Thyroid gland (tissue), 4 donors: ENCODE measurements at places on chromosomes 16 and 17. TPM values are rescaled to one million over a fixed set of nuclear protein-coding genes. Genes with fewer than 3 reads are reported as not detected.
A peak's percentile ranks its signal among the peaks of the same experiment; 100 is the strongest.

KRTAP17-1 gene
- total RNA-seq, result not detected

GFAP gene
- 2.3 TPM for total RNA-seq

KCNJ18 gene
- total RNA-seq, result not detected

CD300E gene
- total RNA-seq, result not detected

KRTAP2-1 gene
- not detected for total RNA-seq

SLC13A2 gene
- total RNA-seq, result not detected

TMEM92 gene
- total RNA-seq, result not detected

BRIP1 gene
- not detected for total RNA-seq

ABAT gene
- 48.6 TPM for total RNA-seq

DNA sequence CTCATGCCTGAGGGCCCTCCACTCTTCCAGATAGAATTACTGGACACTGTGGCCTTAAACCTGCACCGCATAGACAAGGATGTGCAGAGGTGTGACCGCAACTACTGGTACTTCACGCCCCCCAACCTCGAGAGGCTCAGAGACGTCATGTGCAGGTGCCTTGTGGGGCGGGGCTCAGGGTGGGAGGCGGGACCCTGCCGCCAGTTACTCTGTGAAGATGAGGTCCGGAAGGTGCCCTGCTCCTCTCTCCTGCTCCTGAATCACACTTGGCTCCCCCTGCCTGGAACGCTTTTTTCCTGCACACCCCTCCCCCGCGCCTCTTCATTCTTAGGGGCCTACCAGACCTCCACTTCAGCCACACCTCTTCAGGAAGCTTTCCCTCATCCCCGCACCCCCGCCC lies 24.8 kb downstream of the MNT start:
- DNase-seq, result no peak

DNA sequence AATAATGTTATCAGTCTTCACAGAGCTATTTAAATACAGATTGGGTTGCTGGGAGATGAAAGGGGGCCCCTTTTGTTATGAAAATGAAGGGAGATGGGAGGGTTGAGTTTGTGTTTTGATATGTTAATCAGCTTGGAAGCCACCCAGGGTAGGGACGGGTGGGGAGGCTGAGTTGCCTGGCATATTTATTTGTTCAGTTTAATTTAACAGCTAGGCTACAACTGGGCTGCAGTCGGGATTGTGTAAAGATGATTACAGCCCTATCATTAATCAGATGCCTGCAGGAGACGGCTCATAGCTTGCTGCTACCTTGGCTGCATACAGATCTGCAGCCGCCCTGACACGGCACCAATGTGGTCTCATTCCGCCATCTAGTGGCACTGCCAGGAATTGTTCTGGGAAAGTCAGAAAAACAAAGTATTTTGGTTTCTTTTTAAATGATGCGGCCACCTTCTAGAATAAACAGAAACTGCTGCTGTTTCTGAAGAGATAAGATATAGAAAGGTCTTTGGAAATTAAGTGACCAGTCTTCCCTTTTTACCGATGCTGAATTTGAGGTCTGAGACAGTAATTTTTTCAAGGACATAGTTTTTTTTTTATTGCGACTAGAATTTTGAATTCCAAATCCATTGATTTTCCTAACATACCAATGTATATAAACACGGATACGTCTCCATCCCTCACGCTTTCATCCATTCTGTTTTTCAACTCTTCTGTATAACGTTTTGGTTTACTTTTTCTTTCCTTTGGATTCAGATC lies 458.0 kb upstream of the ASIC2 start:
- peak; percentile 63 for DNase-seq

DNA sequence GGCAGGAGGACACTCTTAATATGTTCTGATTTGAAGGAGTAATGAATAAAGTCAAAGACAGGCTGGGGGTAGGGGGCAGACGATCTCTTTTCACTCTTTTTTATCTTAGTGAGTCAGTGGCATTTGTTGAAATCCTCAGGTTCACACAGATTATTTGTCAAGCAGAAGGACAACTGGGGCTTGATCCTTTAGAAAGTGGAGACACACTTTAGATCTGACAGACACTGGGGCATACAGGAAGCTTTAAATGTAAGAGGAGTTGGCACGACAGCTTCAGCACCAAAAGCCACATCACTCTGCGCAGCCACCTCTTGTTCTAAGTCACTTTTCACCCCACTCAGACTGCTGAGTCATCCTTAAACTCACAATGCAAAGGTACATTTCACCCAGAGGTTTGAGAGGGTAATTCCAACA lies 121.5 kb downstream of the STXBP4 start:
- peak; percentile 70 for DNase-seq

DNA sequence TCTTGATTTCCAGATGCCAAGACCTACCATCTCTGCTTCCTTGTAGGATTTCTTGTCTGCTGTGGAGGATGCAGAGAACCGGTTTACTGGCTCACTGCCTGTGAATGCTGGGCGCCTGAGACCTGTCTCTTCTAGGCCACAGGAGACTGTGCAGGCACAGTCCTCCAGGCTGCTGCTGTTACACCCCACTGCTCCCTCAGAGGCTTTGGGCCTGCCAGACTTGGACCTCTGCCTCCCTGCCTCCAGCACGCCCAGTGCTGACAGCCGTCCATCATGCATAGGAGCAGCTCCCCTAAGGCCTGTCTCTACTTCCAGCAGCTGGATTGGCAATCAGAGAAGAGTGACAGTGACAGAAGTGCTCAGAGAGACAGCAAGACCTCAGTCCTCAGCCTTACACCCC lies 6.1 kb downstream of the HROB start:
- DNase-seq, result peak; percentile 59

- DNase-seq, result peak; percentile 32
Observed at GRCh38 chr16:14496786-14497185, 133.3 kb downstream of the PARN start.

- DNase-seq, result no peak
Observed at GRCh38 chr16:84090211-84090610, 26.5 kb downstream of the MBTPS1 start.

GRCh38 chr16:23124315-23124714 lies 24.9 kb downstream of the USP31 start:
- DNase-seq, result no peak

GRCh38 chr17:82441691-82442487 lies 8.7 kb downstream of the CYBC1 start:
- DNase-seq, result no peak

GRCh38 chr17:11644265-11645212 lies 46.3 kb downstream of the DNAH9 start:
- DNase-seq, result peak; percentile 75

DNA sequence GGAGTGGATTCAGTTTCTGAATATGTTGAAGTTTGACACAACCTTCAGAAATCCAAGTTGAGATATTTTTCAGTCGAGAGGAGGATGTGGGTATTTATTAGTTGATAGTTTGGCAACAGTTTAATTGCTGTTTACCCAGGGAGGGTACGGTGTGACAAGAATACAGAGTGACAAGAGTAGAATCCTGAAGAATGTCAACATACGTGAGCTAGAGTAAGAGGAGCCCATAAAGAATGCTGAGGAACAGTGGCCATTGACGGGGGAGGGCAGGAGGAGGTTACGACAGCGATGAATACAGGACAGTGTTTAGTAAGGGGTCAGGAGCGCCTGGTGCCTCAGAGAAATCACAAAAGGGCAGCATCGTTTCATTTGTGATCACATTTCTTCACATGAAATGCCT lies 76.5 kb downstream of the AATF start:
- DNase-seq, result no peak

GRCh38 chr16:68422396-68422960 lies 25.8 kb downstream of the SMPD3 start:
- DNase-seq, result no peak

- no peak for DNase-seq
Observed at GRCh38 chr16:55184052-55184451, 140.0 kb upstream of the IRX6 start.

GRCh38 chr16:29900888-29901606 lies 759 bp downstream of the ASPHD1 start:
- no peak for DNase-seq

- DNase-seq, result no peak
Observed at GRCh38 chr16:87721622-87722585, 43.9 kb downstream of the KLHDC4 start.

DNA sequence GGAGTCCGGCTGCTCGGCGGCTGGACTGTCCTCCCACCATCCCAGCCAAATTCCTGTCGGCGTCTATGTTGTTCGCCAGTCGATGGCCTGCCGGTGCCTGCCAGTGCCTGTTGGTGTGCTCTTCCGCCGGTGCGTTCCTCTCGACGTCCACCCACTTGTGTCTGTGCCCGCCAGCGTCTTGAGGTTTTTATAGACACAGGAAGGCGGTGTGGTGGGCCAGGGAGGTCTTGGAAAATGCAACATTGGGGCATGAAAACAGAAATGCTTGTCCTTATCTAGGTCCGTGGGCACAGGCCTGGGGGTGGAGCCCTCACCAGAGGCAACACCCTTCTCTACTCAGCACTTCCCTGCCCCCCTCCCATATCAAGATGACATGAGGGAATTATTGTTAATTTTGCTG lies 167.8 kb downstream of the IRF8 start:
- DNase-seq, result no peak

DNA sequence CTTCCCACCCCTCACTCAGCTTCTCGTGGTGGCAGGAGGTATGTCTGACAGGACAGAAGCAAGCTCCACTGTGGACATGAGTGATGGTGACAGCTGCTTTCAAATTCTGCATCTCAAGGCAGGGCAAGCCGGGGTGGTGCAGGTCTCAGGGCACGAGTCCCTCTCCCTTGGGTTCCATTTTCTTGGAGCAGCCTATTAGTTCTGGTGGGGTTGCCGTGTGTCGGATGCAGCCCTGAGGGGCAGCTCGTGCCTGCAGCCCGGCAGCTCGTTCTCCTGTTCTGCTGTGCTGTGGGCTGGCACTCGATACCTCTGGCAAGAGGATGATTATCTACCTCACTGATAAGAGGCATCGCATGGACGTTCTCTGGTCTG lies 16.5 kb upstream of the CLEC18C start:
- DNase-seq, result no peak

GRCh38 chr16:11010575-11011221 lies 66.3 kb downstream of the CLEC16A start:
- DNase-seq, result no peak

GRCh38 chr17:6823011-6823442 lies 8.5 kb downstream of the TEKT1 start:
- DNase-seq, result no peak

DNA sequence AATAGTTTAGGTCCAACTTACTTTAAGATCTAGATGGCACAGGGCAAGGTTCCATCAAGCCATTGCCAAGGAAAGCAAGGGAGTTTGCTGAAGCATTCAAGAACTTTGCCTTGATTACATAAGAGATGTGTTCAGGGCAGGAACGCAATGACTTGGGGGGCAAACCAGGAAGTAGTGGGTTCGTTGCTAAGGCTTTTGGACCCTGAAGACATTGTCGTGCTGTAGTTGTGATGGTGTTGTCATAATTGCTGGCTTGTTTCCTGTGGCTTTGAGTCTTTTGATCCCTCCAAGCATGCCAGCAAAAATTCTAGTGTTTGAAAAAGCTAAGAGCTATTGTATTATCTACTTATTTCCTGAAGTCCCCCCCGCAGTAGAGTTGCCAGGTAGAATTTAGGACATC lies 70.7 kb upstream of the HNF1B start:
- DNase-seq, result no peak

- no peak for DNase-seq
Observed at GRCh38 chr17:43613917-43614316, 47.8 kb downstream of the MEOX1 start.

DNA sequence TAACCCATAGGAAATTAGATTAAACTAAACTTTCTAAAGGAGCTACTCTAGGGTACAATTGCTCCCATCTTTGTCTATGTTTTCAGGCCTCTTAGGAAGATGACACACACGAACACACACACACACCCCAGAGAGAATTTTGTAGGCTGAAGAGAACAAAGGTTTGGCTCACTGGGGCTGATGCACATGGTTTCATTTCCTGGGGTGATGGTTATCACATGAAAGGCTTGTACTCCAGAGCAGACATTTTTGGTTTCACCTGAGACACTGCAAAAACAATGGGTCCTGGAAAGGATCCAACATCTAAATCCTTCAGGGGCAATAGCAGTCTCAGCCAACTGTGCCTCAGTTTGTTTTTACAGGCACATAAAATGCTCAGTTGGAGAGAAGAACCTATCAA lies 62.8 kb downstream of the GRB7 start:
- DNase-seq, result peak; percentile 42

DNA sequence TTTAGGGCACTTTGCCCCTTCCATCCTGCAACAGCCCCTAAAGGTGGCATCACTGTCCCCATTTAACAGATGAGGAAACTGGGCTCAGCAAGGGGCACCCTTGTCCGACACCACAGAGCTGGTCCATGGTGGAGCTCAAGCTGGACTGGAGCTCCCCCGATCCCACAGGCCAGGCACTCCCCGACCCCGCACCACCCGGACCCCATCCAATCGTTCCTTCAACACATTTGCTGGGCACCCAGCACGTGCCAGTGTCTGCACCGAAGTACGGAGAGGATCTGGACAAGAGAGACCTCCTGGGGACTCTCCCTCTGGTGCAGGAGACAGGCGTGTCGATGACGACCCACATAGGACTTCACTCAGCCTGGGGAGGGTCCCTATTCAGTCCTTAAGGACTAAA lies 13.4 kb downstream of the EMC6 start:
- DNase-seq, result no peak

GRCh38 chr17:18362698-18363100 lies 651 bp downstream of the SHMT1 start:
- peak; percentile 98 for DNase-seq
